Karpas-422 (cell line): ENCODE measurements at places on chromosomes 2 and 18.

DNA sequence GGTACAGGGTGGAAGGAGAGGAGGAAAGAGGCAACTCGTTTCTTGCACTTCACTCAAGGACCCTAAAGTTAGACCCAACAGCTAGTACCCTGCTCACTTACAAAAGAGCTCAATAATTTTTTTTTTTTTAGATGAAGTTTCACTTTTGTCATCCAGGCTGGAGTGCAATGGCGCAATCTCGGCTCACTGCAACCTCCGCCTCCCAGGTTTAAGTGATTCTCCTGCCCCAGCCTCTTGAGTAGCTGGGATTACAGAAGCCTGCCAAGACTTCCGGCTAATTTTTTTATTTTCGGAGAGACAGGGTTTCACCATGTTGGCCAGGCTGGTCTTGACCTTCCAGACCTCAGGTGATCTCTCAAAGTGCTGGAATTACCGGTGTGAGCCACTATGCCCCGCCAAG is 4.1 kb downstream of the ASB3 start:
- DNase-seq = no peak

GRCh38 chr2:170191166-170191866 is 13.4 kb downstream of the MYO3B start:
- DNase-seq = no peak

DNA sequence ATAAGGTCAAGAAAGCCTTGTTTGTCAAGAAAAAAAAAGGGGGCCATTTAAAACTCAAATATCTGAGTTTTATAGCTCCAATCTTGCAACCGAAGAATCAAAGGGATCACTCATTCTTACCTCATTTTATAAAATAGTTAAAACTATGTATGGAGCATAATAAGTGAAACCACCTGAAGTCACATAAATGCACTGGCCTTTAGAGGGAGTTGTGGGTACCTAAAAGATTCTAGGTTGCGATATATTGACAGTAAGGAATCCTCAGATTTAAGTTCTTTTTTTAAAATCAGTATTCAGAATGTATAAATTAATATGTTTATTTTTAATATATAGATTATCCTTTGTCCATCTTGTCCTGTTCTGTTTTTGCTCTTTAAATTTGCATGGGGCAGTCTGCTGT is 3.4 kb downstream of the ARHGAP28 start:
- DNase-seq = no peak

DNA sequence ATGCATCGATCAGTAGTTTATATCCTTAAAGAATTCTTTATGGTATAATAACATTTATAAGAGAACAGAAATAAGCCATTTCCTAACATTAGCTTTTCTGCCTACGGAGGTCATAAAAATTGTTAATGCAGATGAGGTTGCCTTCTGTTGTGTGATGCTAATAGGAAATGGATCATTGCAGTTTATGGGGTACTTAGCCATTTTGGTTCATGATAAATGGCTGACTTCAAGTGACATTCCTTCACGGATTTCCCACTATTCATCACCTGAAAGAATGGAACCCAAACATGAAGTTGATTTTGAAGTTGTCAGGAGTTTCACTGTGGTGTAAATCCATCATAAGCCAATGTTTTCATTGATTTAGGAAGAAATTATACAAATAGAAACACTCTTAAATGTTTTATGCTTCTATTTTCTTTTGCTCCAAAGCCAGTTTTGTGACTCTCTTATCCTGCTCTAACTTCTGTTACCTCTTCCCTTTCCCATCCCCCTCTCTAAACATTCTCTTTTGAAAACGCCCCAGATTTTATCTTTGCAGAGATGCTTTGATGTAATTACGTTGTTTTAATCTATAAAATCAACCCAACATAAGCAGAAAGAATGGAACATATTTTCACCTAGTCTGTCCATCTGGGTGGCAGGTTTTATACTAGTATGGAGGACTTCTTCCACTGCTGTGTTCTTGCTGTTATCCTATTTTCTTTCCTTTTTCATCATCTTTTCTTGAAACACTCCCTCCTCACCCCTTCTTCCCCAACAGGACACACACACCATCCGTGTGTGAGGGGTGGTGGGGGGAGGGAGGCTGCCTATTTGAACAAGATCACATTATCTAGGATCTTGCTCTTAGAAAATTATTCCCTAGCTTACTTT is 58.2 kb downstream of the GREB1L start:
- DNase-seq = no peak

DNA sequence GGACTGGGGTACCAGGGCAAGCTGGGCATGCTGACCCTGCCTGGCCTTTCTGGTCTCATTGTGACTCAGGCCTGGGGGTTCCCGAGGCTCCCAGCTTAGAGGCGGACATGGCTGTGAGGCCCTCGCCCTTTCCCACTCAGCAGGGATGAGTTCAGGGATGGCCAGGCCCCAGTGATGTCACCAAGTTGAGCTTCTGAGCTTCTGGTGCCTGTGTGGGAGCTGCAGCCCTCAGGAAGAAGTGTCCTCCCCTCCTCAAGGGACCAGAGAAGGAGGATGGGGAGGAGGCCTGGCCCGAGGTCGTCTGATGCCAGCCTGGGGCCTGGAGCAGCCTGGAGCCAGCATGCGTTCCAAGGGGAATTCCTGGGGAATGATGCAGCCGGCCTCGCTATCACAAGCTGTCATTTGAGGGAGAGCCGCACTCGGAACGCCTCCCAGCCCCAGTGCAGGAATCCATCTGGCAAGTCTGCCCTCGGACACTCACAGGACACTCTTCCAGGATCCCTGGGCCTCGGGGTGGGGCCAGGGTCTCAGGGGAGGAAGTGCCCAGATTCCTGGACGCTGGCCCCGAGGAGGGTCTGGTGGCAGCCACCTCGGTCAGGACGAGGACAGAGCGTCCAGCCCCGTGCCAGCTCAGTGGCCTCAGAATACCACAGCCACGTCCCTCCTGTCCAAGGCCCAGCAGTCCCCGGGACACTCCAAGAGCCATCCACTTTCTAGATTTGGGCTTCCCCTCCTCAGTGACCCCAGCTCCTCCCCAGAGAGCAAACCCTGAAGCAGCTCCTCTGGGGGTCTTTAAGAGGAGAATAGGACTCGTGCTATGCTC is 61.2 kb upstream of the GPC1 start:
- no peak for DNase-seq

- peak; percentile 72 for DNase-seq
Observed at GRCh38 chr2:26786207-26787028, 562 bp downstream of the CENPA start.

DNA sequence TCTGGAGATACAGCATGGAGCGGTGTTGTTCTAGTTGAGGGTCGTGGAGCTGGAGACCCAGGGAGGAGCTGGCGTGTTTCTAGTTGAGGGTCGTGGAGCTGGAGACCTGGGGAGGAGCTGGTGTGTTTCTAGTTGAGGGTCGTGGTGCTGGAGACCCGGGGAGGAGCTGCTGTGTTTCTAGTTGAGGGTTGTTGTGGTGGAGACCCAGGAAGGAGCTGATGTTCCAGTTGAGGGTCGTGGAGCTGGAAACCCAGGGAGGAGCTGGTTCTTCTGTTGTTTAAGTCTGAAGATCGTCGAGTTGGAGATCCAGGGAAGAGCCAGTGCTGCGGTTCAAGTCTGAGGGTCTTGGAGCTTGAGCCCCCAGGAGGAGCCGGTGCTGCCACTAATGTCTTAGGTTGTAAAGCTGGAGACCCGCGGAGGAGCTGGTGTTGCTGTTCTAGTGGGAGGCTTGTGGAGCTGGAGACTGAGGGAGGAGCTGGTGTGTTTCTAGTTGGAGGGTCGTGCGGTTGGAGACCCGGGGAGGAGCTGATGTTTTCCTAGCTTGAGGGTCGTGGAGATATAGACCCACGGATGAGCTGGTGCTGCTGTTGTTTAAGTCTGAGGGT is 155.3 kb downstream of the RTP5 start:
- DNase-seq = no peak

- DNase-seq = no peak
Observed at GRCh38 chr2:3280683-3281520, 96.7 kb downstream of the EIPR1 start.

- no peak for DNase-seq
Observed at GRCh38 chr2:123670286-123670685, 354.8 kb upstream of the CNTNAP5 start.

DNA sequence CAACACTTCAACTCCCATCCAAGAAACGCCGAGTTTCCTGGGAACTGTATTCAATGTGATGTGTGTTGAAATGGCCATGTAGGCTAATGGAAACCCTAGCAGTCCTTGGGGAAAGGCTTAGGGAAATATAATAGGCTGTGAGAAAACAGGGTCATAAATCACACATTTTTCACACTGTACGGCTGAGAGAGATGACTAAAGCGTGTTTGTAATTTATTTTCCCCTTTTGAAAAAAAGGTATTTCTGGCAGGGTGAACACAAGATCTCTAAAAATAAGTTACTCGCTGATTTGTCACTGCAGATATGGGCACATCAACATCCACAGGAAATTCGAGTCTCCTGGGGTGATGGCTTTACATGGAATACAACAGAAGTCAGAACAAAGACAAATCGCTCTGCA is 109.6 kb upstream of the ST6GAL2 start:
- no peak for DNase-seq

- no peak for DNase-seq
Observed at GRCh38 chr2:186683341-186683740, 10.5 kb upstream of the FAM171B start.

DNA sequence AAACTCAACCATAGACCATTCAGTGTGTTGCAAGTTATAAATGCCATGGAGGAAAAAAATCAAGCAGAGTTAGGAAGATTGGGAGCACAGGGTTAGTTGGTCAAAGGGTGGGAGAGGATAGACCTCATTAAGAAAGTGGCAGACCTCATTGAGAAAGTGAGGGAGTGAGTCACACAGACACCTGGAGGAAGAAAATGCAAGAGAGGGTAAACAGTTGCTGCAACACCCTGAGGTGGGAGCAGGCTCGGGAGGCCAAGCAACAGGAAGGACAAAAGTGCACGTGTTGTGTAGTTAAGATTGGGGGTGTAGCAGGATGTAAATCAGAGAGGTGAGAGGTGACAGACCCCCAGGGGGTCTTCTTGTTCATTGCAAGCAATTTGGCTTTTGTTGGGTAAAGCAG is 6.4 kb downstream of the IL1RL1 start:
- DNase-seq = no peak

DNA sequence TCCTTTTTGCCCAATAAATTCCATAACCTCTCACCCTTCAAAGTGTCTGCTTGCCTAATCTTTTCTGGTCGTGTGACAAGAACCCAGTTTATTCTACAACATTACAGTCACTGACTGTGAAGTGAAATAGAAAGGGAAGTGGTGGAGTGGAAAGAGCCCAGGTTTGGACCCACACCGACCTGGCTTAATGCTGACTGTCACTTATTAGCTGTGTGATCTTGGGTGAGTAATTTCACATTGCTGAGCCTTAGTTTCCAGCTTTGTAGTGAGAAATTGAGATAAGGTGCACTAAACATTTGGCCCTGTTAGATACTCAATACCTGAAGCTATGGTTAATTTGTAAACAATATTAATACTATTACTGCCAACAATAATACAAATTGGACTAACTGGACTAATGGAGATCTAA is 291.1 kb downstream of the AGPS start:
- DNase-seq = no peak

DNA sequence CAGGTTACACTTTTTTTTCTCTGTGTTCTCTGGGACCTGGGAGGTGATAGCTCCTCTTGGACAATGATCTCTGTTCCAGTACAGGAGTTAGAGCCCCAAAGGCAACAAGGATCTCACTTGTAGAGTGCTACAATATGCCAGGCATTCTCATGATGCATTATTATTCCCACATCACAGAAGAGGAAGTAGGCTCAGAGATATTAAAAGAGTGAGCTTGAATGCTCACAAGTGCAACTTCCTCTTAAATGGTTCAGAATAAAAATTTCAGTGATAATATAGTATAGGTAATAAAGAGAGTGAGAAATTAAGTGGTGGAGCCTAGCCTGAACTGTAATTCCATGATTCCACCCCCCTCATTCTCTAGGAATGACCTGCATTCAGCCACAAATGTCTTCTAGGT is 21.4 kb downstream of the POLE4 start:
- peak; percentile 71 for DNase-seq

GRCh38 chr2:2926858-2927175 is 450.8 kb downstream of the EIPR1 start:
- DNase-seq = no peak

GRCh38 chr18:59910967-59911366 is 11.2 kb downstream of the PMAIP1 start:
- no peak for DNase-seq

DNA sequence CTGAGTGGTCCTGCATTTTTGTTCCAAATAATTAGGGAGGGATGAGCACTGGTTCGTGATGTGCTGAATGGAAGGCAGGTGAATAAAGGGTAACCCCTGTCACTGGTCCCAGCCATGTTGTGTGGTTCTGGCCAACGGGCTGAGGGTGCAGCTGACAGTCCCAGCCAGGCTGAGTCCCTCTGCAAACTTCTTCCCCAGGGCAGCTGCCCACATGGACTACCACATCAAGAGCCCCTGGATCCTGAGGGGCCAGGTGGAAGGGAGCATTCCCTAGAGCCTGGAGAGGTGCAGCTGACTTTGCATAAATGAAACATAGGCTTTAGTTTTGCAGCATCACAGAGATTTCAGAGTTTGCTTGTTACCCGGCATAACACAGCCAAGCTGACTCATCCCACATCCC is 219.8 kb upstream of the MYT1L start:
- DNase-seq = no peak

DNA sequence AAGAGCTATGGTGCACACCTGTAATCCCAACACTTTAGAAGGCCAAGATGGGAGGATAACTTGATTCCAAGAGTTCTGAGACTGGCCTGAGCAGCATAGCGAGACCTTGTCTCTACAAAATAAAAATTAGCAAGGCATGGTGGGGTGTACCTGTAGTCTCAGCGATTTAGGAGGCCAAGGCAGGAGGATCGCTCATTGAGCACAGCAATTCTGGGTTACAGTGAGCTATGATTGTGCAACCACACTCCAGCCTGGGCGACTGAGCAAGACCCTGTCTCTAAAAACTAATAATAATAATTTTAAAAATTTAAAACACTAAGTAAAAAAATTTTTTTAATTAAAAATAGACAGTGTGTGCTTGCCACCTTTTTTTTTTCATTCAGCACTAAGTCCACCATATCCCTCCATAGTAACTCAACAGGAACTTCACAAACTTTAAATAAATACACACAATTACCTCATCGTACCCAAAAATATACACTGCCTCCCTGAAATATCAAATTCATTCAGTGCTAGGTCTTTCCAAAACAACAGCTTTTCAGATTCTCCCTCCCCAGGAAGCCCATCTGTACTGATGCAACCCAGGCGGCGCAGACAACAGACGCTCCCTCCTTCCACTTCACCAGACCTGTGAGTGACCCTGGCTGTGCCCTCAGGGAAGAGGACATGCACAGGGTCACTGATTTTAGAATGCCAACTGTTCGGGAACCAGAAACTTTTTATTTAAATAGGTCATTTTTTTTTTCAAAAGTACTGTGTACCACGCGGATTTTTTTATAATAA is 29.6 kb downstream of the FAM168B start:
- no peak for DNase-seq
